ENCODE measurements at places on chromosomes 3 and 15.

DNA sequence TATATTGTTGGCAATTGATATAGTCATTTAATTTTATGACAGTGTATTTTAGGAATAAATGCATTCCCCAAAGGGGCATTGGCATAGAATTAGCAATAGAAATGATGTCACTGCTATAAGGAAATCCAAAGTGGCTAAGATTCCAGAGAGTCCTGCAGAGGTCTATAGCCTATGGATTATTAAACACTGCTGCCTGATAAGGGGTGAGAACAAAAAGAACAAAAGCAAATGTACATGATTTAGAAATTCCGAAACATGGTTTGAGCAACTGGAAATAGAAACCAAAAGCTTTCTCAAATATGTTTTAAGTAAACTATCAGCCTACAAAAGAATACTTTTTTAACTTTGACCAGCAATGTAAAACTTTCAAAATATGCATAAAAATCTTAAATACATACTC lies 280.1 kb upstream of the RASGRP1 start:
- DNase-seq = no peak

- DNase-seq = no peak
Observed at GRCh38 chr15:35141743-35142471, 56.8 kb upstream of the NANOGP8 start.

DNA sequence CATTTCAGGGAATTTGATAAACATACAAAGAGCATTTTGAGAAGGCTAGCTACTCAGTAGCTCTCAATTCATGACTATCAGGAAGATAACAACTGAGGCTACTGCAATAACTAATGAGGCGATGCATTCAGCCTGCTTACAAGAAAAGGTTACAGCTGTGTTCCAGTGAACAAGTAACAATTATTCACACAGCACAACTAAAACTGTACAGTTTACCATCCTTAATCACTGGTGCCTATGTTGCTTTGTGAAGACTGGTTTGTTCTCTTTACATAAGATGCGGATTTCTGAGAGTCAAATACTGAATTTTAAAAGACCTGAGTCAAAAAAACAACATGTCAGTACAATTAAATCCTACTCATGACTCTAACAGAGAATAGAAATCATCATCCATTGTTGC lies 526.3 kb downstream of the OTOL1 start:
- DNase-seq = no peak

GRCh38 chr3:186691676-186692075 lies 25.5 kb upstream of the KNG1 start:
- DNase-seq = no peak

GRCh38 chr3:197226179-197226578 lies 72.2 kb downstream of the DLG1 start:
- no peak for DNase-seq

- DNase-seq = no peak
Observed at GRCh38 chr3:120093119-120093910, 932 bp downstream of the GSK3B start.

GRCh38 chr3:186931532-186932280 lies 1.4 kb downstream of the ST6GAL1 start:
- no peak for DNase-seq

DNA sequence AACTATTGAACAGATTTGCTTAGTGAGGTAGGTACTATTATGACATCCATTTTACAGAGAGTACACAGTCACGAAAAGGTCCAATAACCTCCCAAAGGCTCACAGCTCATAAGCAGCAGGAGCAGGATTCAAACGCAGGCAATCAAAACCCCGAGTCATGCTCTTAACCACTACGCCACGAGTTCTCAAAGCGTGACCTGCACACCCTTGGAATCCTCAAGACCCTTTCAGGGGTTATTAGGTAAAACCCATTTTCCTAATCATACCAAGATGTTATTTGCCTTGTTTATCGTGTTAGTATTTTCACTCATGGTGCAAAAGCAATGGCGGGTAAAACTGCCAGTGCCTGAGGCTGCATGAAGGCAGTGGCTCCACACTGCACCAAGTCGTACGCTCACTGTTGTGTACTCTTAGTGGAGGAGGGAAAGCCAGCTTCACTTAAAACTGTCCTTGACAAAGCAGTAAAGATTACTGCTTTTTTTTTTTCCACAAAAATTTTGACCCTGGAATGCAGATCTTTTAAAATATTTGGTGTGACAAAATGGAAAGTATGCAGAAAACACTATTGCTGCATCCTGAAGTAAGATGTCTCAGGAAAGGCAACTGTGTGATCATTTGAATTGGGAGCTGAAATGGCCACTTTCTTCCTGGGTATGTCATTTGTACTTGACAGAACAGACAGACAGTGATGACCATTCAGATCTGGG lies 96.1 kb downstream of the IGF2BP2 start:
- DNase-seq = no peak

Measured in omental fat pad (tissue), 4 donors.